ENCODE measurements at places on chromosomes 12 and 14.

GRCh38 chr14:63659726-63660125 is 18.1 kb upstream of the WDR89 start:
- no peaks in the 10 kb centered on the region for H3K36me3 ChIP-seq
- H3K4me1 ChIP-seq: no peaks in the 10 kb centered on the region
- H3K27ac ChIP-seq: no peak overlapping the region
- no peak overlapping the region for H3K4me3 ChIP-seq

- no peak for DNase-seq
- H3K27ac ChIP-seq: no peak overlapping the region
- H3K27me3 ChIP-seq: no peaks in the 10 kb centered on the region
- no peak overlapping the region for H3K4me3 ChIP-seq
- no peaks in the 10 kb centered on the region for H3K4me1 ChIP-seq
- H3K36me3 ChIP-seq: no peaks in the 10 kb centered on the region
These were observed 49.8 kb downstream of the TRAF3 start for GRCh38 chr14:102826751-102827675.

- H3K36me3 ChIP-seq: peaks cover 4% of the 10 kb centered on the region
- H3K27ac ChIP-seq: peak overlapping the region; percentile 95
- no peak for DNase-seq
- H3K27me3 ChIP-seq: no peaks in the 10 kb centered on the region
- peak overlapping the region; percentile 79 for H3K4me3 ChIP-seq
These were observed 1.5 kb upstream of the STAT6 start for GRCh38 chr12:57112492-57113294.

DNA sequence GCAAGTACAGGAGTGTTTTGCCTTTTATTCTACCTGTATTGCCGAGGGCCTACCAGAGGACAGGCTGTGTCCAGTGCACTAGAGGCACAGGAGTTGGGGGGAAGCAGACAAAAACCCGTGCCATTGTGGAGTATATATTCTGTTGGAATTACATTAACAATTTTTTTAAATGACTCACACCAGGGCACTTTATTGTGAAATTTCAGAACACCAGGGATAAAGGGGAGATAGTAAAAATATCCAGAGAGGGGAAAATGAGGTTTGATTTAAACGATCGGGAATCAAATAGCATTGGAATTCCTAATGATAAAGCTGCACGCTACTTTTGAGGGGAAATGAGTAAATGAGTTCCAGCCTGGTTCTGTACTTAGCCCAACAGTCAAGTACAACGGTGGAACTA is 123.2 kb downstream of the PELI2 start:
- H3K36me3 ChIP-seq: no peaks in the 10 kb centered on the region
- no peak overlapping the region for H3K27ac ChIP-seq
- no peaks in the 10 kb centered on the region for H3K27me3 ChIP-seq

- no peak overlapping the region for H3K4me3 ChIP-seq
These were observed 827.7 kb downstream of the TMTC2 start for GRCh38 chr12:83514372-83514771.

DNA sequence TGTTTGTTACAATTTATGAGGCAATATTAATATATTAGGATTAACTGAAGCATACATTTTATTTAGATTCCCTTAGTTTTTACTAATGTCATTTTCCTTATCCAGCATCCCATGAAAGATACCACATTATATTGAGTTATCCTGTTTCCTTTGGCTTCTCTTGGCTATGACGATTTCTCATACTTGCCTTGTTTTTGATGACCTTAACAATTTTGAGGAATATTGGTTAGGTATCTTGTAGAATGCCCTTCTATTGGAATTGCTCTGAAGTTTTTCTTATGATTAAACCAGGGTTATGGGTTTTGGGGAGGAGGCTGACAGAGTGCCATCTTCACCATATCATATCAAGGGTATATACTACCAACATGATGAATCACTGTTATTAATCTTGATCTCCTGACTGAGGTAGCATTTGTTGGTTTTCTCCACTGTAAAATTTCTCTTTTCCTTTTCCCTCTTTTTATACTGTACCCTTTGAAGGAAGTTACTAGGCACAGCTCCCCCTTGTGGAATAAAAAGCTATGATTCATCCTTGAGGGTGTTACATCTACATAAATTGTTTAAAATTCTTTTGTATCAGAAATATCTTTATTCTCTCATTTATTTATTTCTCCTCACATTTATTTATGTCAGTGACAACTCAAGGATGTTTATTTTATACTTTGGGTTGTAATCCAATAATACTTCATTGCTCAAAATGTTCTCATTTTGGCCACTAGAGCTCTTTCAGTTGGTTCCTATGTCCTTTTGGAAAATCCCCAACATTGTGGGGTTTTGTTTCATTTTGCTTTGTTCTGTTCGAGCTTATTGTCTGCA is 239.0 kb downstream of the SLC16A7 start:
- no peak overlapping the region for H3K4me3 ChIP-seq
- H3K4me1 ChIP-seq: no peaks in the 10 kb centered on the region
- no peaks in the 10 kb centered on the region for H3K36me3 ChIP-seq
- DNase-seq: no peak

DNA sequence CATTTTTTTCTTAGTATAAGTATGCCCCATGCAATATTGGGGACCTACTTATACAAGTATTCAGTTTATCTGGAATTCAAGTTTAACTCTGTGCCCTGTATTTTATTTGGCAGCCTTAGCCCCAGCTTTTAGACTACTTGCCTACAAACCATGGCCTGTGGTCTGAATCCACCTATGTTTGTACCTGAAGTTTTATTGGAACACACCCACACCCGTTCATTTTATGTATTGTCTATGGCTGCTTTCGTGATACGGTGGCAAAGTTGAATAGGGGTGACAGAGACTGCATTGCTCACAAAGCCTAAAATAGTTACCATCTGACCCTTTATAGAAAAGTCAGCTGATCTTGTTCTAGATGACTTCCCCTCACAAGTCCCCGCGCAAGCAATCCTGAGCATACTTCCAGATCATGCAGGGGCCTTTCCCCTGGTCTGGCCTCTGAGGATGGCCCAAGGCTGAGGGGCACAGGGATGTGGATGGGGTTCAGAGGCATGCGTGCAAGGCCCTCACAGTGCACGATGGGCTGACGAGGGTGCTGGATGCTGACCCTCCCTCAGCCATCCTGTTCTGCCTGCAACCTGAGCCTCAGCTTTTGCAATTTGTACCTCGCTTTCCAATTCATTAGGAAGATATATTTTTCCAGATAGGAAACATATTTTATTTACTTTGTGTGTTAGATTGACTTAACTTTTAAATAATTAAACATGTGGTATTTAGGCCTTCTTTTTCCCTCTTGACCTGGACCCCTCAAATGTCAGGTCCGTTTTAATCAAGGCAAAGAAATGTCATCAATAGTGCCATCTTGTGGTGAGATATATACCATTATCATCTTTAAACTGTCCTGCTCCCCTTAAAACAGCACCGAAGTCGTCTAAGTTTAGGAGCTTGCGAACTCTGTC is 527.3 kb upstream of the CCDC196 start:
- no peaks in the 10 kb centered on the region for H3K4me1 ChIP-seq
- no peaks in the 10 kb centered on the region for H3K27me3 ChIP-seq
- no peak overlapping the region for H3K4me3 ChIP-seq
- no peak overlapping the region for H3K27ac ChIP-seq

DNA sequence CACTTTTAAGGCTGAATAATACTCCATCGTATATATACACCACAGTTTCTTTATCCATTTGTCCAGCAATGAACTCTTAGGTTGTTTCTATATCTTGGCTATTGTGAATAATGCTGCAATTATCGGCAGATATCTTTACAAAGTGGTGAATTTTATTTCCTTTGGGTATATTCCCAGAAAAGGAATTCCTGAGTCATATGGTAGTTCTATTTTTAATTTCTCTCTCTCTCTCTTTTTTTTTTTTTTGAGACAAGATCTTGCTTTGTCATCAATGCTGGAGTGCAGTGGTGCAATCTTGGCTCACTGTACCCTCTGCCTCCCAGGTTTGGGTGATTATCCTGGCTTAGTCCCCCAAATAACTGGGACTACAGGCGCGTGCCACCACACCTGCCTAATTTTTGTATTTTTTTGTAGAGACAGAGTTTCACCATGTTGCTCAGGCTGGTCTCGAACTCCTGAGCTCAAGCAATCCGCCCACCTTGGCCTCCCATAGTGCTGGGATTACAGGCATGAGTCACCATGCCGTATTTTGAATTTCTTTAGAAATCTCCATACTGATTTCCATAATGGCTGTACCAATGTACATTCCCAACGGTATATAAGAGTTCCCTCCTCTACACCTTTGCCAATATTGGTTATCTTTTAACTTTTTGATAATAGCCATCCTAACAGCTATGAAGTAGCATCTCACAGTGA is 98.4 kb downstream of the EFCAB11 start:
- no peak for DNase-seq
- H3K4me1 ChIP-seq: peaks cover 13% of the 10 kb centered on the region
- H3K4me3 ChIP-seq: no peak overlapping the region
- no peaks in the 10 kb centered on the region for H3K27me3 ChIP-seq

- H3K36me3 ChIP-seq: no peaks in the 10 kb centered on the region
- peak overlapping the region; percentile 29 for H3K27ac ChIP-seq
- H3K4me1 ChIP-seq: peaks cover 6% of the 10 kb centered on the region
- no peak overlapping the region for H3K4me3 ChIP-seq
- H3K27me3 ChIP-seq: no peaks in the 10 kb centered on the region
These were observed 27.6 kb downstream of the BICD1 start for GRCh38 chr12:32134101-32134888.

GRCh38 chr12:107402041-107403022 is 283.3 kb upstream of the PWP1 start:
- H3K4me3 ChIP-seq: no peak overlapping the region
- H3K27me3 ChIP-seq: no peaks in the 10 kb centered on the region
- H3K27ac ChIP-seq: no peak overlapping the region
- H3K4me1 ChIP-seq: no peaks in the 10 kb centered on the region
- DNase-seq: no peak

DNA sequence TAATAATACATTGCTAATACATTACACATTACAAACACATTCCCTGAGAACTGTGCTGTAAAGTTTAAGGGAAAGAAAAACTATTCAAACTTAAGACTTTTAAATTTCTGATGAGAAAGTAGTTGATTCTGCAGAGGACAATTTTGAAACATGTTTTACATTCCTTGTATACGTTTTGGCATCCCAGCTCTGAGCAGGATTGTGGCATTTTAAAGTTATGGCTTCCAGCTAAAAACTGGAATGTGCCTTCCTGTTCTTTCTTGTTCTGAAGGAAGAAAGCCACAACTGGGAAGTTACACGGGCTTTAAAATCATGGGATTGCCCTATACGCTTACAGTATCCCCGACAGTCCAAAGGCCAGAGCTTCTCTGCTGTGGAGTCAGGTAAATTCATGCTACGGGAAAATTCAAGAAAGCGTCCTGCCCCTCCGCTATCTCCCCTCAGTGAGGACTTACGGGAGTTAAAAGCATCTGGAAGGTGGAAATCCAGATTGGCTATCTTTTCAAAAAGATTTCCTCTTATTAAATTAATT is 10.8 kb upstream of the KLHL42 start:
- no peak overlapping the region for H3K27ac ChIP-seq
- H3K36me3 ChIP-seq: no peaks in the 10 kb centered on the region
- no peaks in the 10 kb centered on the region for H3K27me3 ChIP-seq
- DNase-seq: no peak
- H3K4me1 ChIP-seq: no peaks in the 10 kb centered on the region
- no peak overlapping the region for H3K4me3 ChIP-seq

DNA sequence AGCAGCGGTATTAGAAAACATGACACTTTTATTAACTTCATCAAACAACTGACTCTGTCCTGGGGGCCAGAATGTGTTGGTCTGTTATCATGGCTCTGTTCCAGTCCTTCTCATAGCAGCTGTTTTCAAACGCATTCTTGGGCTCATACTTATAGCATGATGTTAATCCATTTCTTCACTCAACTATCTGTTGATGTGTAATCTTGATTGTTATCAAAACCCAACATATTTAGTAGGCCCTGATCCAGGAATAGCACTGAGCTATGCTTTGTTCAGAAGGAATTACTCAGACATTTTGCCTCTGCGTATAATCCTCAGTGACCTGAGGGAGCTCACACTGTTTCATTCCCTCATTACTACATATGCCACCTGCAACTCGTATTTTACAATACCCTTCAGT is 315.9 kb downstream of the BMP4 start:
- H3K27me3 ChIP-seq: no peaks in the 10 kb centered on the region
- H3K4me3 ChIP-seq: no peak overlapping the region
- no peak for DNase-seq
- H3K4me1 ChIP-seq: no peaks in the 10 kb centered on the region
- H3K36me3 ChIP-seq: no peaks in the 10 kb centered on the region

DNA sequence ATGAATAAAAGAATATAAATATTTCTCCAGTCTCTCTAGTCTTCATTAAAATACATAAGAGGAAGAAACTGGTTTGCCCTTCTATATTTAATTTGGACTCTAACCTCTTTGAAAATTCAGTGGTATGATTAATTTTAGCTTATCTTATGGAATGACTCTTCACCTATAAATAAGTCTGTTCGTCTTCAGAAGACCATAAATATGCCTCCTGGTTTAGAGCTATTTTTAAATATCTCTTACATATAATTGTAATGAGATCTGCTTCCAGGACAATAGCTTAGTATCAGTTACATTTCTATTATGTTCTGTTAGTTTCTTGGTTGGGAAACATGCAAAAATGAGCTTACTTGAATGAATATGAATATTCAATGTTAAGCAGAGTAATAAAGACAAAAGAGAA is 257.5 kb upstream of the HMGA2 start:
- no peaks in the 10 kb centered on the region for H3K4me1 ChIP-seq
- H3K27me3 ChIP-seq: no peaks in the 10 kb centered on the region
- no peak overlapping the region for H3K4me3 ChIP-seq
- no peak for DNase-seq

DNA sequence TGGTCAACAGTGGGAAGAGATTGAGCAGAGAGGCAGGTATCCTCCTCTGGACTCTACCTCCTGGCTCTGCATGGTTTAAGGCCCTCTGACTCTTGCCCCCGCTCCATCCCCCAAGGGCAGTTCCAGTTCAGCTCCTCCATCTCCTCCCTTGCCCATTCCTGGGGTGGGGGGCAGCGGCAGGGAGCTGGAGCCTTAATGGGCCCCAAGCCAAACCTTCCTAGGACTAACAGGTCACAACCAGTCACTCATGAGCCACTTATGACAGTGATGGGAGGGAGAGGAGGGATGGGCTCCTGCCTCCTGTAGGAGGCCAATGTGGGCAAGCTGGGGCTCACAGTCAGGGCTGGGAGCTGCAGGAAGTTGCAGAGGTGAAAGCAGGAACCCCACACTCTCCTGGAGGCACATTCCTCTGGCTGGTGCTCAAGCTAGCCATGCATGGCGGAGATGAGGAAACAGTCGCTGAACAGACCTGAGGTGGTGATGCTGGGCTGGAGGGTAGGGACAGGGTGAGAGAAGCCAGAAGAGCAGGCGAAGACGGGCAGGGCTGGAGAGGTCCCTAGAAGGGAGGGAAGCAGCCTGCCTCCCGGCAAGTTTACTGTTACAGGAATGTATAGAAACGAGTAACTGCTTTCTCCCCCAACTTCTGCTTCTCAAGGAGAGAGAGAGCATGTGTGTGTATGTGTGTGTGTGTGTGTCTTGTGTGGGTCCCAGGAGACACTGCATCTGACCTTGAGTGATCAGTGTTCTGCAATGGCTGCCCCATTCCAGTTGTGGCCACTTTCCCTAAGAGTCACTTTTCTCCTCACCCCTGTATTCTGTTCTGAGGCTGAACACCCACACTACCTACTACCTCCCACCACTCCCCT is 5.0 kb upstream of the RAPGEF3 start:
- H3K27me3 ChIP-seq: no peaks in the 10 kb centered on the region
- no peaks in the 10 kb centered on the region for H3K36me3 ChIP-seq
- H3K4me3 ChIP-seq: no peak overlapping the region
- DNase-seq: no peak
- H3K27ac ChIP-seq: no peak overlapping the region
- peaks cover 14% of the 10 kb centered on the region for H3K4me1 ChIP-seq

All from thoracic aorta (tissue), 2 donors.